ENCODE measurements at places on chromosomes 7 and 10.

DNA sequence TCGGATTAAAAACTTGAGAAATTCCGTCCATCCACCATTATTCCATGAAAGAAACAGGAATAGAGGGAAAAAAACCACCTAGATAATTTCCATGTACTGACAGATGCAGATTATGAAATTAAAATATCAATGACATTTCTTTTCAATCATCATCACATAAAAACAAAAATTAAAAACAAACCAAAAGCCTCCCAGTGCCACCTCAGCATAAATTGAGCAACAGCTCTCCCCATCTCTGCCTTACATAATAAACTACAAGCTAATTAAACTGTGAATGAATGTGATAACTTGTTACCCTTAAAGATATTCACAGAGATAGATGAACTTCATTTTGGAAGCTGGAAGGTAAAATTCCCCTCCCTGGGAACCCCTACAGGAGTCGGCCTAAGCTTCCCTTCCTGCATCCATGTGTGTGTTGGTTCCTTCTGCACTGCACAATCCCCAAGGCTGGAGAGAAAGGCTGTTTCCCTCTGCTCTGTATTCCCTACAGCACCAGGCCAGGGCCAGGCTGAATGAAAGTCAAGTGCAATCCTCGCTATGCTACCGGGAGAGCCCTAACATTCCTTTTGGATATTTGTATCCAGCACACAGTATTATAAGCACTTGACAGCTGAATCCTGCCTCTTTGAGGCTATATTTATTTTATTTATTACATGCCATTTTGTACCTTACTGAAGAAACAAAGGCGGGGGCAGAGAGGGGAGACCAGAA is 8.1 kb downstream of the CCDC6 start:
- no peak for DNase-seq

- DNase-seq = no peak
These were observed 8.1 kb upstream of the SGCE start for GRCh38 chr7:94664023-94664422.

DNA sequence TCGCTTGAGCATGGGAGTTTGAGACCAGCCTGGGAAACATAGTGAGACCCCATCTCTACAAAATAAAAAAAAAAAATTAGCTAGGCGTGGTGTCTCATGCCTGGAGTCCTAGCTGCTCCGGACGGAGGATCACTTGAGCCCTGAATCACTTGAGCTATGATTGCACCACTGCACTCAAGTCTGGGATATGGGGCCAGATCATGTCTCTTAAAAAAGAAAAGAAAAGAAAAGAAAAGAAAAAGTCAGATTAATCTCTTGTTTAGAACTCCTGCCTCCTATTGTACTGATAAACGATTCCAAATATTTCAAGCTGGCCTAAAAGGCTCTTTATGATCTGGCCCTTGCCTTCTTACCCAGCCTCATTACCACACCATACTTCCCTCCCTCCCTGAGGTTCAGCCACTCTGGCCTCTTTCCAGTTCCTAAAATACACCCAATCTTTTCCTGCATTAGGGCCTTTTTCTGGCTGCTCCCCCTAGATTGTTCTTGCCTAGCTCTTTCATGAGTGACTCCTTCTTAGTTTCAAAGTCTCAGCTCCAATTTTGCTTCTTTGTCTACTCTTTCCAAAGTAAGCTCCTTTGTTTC is 41.7 kb downstream of the VCL start:
- DNase-seq = no peak

DNA sequence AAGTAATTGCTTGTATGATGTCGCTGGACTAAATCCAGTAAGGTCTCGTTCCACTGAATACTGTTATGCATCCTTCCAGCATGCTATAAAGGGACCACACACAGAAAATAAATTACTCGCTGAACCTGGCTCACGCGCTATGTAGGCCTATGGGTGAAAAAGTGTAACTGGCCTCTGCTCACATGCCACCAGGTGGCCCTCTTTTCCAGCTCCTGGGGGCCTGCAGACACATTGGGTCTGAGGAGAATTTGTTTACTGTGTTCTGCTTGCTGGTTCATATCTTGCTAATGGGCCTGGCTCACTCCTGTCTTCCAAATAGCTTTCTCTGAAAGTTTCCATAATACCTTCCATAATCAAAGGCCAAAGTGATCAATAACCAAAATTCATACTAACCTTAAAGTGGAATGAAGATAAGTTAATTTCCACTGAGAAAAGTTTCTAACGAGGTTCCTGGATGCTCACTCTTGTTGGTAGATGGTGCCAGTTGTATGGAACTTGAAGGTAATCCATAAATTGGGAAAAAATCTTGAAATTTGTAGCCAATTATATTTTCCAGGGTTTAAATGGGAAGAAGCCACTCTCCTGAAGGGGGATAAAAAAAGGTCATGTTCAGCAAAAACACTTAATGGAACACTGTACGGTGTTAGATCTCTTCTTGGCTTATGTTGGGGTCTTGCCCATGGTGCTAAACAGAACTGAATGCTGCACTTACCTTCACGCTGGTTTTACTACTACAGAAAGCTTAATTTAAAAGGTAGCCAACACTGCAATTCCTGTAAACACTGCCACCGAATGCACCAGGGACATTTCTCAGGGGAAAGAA is 27.0 kb upstream of the ZPBP start:
- DNase-seq = no peak

DNA sequence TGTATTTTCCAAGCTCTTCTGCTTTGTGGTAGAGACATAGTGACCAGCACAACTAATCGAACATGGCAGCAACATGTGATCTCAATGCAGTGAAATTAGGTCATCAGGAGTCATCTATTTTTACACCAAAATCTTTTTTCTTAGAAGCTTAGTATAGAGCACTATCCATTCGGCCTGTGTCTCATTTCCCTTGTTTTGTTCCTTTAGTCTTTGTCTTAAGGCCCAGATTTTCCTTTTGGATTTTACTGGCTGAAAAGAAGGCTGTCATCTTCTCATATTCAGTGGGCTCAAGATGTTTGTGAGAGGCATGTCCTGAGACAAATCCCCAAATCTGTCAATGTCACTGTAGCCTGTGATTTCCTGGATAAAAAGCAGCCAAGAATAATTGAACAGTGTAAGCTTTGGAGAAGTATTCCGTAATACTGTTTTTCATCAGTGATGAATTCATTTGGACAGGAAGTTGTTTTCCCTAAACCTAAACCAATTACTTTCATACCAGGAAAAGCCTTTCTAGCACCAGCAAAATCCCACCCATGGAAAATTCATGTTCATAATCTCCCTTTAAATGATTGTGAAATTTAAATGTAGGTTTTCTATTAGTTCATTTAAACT is 55.2 kb downstream of the MAGI2 start:
- DNase-seq = no peak

DNA sequence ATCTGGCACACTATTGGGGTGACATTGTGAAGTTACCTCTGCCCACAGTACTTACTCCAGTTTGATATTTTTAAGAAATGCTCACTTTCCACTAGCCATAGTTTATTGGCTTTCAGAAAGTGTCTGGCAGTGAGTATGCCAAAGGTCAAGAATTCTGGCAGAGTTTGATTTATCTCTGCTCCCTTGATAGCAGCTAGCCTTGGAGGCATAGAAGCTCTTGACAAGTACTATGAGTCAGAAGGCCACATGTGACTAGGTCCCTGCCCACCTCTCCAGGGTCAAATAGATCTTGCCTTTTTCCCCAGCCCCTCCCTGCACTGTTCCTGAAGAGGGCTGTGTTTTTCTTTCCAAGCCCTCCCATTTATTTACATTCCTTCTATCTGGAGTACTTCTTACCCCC is 202.2 kb downstream of the AUTS2 start:
- no peak for DNase-seq

- DNase-seq = peak; percentile 58
These were observed 11.5 kb upstream of the AKR1B10 start for GRCh38 chr7:134515569-134516468.

DNA sequence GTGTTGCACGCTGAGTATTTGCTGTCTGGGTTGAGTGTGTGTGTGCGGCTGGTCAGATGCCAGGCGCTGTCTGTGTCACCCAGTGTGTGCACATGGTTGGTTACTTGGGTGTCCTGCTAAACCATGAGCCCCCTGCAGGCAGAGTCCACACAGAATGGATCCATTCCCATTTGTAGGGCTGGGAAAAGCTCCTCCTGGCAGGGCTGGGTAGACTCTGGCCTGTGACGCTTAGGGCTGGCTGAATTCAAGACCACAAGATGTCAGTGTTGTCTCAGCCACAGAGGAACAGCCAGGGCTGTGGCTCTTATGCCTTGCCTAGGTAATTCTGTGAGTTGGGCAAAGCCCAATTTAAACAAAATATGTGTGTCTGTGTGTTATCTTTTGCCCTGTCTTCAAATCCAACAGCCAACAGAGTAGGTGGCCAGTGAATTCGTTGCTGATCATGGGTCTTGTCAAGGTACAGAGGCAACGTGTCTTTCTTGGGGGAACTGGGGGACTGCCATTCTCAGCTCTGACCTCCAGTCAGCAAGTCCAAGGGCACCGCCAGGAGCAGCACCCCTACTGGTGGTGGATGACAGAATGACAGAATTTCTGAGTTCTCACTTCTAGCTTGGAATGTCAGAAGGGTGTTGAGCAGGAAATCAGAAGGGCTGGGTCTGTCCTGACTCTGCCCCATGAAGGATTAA is 285.1 kb downstream of the CCSER2 start:
- DNase-seq = peak; percentile 29

DNA sequence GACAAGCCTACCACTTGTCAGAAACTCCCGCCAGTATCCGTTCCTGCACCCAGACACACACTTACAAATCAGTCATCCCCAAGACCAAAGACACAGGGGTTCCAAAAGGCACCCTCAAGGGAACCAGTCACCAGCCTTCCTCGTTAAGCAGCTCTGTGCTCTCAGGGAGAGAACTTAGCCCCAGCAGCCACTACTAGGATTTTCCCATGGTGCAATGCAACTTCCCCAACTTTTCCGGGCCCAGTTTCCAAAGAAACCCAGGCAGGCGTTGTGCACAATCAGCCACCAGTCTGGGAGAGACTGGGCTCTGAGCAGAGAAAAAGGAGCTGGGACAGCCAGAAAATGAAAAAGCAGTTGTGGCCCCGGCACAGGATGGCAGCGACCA is 1.2 kb downstream of the DLG5 start:
- DNase-seq = peak; percentile 75

- DNase-seq = no peak
These were observed 24.0 kb upstream of the RNF32 start for GRCh38 chr7:156616269-156617202.

GRCh38 chr7:55887821-55888247 is 578 bp downstream of the ZNF713 start:
- DNase-seq = peak; percentile 21

- DNase-seq = no peak
These were observed 754.7 kb downstream of the SUGCT start for GRCh38 chr7:40889539-40889938.

DNA sequence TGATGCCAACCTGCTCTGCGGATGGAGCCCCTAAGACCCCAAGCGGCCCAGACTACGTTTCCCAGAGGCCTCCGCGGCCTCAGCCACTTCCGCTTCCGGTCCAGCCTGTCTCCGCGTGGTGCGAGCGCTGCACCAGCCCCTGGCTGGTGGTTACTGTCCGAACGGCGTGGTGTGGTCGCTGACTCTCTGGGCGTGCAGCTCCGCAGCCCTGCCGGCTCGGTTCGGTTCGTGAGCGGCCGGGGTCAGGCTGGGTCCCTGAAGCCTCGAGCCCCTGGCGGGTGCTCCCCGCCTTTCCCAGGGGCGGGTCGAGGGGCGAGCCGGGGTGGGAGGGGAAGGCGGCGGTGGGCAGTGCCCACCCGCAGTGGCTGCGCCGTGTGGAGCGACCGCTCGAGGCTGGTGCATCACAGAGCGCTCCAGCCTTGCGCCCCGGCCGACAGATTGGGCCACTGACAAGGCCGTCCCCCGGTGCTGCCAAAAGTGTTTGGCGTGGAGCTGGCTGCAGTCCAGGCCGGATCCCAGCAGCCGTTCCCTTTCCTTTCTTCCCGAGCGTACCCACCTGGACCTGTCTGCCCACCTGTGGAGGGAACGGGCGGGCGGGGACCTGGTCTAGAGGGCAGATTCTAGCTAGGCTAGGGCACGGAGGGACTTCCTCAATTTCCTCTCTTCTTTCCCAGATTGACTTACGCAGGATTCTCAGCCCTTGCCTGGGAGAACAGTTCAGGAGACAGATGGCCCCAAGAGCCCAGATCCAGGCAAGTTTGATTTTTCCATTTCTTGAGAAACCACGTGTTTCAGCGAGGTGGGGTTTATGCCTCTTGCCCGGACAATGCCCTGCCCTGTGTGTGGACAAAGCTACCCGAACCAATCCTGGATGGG is at the start of gene ZNF485:
Gene ZNF485 (plus strand): TSS at position 116 of the 876 bp plus-strand sequence. CDS start 613 bp downstream, at position 729.
- DNase-seq = peak; percentile 90

DNA sequence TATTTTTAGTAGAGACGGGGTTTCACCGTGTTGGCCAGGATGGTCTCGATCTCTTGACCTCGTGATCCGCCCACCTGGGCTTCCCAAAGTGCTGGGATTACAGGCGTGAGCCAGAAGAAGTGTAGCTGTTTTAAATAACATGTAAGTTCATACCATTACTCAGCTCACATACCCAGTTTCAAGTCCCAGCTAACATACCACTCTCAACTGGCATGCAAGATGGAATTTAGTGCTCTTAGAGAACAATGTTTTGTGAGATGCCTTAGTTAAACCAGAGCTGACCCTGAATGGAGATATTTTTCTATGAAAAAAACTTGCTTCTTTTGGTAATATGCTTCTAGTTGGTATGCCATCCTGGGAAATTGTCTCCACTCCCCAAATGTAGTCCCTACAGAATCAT is 37.3 kb downstream of the HBP1 start:
- no peak for DNase-seq

- DNase-seq = no peak
These were observed 40.6 kb downstream of the STAM start for GRCh38 chr10:17684537-17684936.

GRCh38 chr7:105521027-105521716 is 899 bp downstream of the PUS7 start:
- peak; percentile 72 for DNase-seq

- no peak for DNase-seq
These were observed 475.1 kb downstream of the PARD3 start for GRCh38 chr10:34339816-34340553.

GRCh38 chr7:152602962-152603361 is 73.0 kb downstream of the XRCC2 start:
- no peak for DNase-seq

GRCh38 chr7:140696024-140696679 is 356 bp upstream of the NDUFB2 start:
- DNase-seq = peak; percentile 97

DNA sequence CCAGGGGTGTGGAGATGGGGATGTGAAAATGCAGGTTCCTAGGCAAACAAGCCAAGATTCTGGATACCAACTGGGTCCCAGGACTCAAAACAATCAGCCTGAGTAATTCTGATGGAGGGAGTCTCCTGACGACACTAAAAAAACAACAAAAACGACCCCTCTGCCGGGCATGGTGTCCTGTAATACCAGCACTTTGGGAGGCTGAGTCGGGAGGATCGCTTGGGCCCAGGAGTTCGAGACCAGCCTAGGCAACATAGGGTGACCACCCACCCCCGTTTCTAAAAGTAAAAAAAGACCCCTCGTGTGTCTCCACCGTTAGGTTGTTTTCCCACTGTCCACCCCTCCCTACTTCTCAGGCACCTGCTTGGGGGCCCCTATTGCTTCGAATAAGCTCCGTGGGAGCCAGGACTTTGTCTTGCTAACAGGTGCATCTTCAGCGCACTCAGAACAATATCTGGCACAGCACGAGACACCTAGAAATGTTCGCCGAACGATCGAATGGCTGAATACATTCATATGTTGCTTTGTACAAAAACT is 743 bp upstream of the NRF1 start:
- DNase-seq = no peak

All from AG08396 (cell line).